Activated CD4-positive, alpha-beta T cell treated with anti-CD3 and anti-CD28 coated beads, Interleukin-2, amount 10 ng/mL, durations not matched to agents 7 days and 5 days (primary cell): ENCODE measurements at places on chromosomes 6 and 20. TPM values are rescaled to one million over a fixed set of nuclear protein-coding genes. Genes with fewer than 3 reads are reported as not detected.

The SMIM29 gene
- total RNA-seq = 22.4 TPM

The DLL1 gene
- 0.55 TPM for total RNA-seq

The HCRTR2 gene
- total RNA-seq = not detected

The ELOVL4 gene
- total RNA-seq = 0.79 TPM

The EDN1 gene
- 0.10 TPM for total RNA-seq

The SUMO4 gene
- total RNA-seq = 10.2 TPM

The PNLDC1 gene
- total RNA-seq = 0.30 TPM

The CGA gene
- total RNA-seq = not detected

- no peak for DNase-seq
Observed at GRCh38 chr6:52065621-52066020, 21.8 kb downstream of the PKHD1 start.

DNA sequence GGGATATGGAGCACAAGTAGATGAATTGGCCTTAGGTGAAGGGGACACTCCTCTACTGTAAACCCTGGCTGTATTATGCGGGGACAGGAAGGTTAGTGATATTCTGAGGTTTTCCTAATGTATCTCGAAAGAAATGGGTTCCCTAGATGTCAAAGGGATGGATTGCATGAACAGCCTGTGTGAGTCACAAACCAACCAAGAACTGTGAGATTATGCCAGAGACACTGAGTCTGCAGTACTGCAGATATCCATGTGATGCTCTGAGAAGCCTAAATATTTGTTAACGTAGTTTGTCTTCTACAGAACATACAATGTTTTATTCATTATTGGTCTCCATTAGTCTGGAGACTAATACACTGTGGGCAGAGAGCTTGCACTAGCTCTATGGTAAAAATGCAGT lies 182.2 kb downstream of the AKAP7 start:
- no peak for DNase-seq

DNA sequence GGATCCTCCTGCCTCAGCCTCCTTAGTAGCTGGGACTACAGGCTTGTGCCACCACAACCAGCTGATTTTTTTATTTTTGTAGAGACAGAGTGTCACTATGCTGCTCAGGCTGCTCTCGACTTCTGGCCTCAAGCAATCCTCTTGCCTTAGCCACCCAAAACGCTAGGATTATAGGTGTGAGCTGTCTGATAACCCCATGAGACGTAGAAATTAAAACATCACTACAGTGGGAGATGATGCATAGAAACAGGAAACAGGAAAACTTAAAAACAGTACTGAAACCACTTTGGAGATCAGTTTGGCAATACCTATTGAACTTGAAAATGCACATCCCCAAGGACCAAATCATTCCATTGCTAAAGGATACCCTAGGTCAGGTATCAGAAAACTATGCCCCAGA lies 10.8 kb downstream of the SENP6 start:
- no peak for DNase-seq

DNA sequence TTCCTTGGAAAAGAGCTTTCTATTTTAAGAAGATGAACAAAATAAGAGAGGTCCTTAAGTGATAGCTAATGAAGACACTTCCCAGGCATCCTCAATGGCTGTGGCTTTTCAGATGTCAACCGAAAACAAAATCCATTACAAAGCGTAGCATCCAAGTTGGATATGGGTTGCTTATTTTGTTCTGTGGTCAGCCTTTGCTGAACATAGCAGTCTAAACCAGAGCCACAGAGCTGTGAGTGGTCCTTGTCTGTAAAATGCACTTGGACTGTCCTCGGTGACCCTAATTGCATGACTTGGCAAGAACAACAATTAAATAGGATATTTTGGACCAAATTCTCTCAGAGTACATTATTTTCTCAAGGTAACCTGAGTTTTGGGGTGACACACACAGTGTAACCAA lies 10.4 kb upstream of the BFSP1 start:
- no peak for DNase-seq

GRCh38 chr6:163504984-163505640 lies 90.6 kb downstream of the QKI start:
- DNase-seq = no peak

GRCh38 chr6:23350752-23351453 lies 775.1 kb upstream of the NRSN1 start:
- DNase-seq = no peak

- DNase-seq = no peak
Observed at GRCh38 chr20:48024539-48024938, 239.3 kb upstream of the SULF2 start.

GRCh38 chr20:2283706-2284423 lies 11.9 kb upstream of the TGM3 start:
- no peak for DNase-seq

DNA sequence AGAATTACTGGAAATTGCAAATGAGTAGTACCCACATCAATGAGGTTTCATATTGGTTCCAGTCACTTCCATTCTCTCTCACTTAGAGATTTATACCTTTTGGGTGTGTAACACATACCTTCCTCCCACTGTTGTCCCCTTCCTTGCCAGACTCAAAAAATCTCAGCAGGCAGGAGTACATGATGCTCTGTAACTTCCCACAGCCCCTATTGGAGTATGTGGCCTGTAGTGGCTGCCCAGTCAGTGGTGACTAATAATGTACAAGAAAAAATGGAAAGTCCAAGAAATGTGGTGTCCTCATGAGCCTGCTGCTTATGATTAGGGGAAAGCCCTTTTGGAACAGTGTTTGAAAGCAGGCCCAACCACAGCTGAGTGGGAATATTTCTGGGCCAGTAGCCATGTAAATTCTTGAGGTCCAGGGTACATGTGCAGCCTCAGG lies 312.0 kb downstream of the ZFAND3 start:
- no peak for DNase-seq

- no peak for DNase-seq
Observed at GRCh38 chr6:100370265-100370664, 94.5 kb downstream of the SIM1 start.

GRCh38 chr6:146886587-146887446 lies 288.0 kb downstream of the ADGB start:
- no peak for DNase-seq

- no peak for DNase-seq
Observed at GRCh38 chr6:21220271-21220987, 373.1 kb upstream of the SOX4 start.

- DNase-seq = no peak
Observed at GRCh38 chr6:155061381-155061780, 66.3 kb downstream of the TIAM2 start.

DNA sequence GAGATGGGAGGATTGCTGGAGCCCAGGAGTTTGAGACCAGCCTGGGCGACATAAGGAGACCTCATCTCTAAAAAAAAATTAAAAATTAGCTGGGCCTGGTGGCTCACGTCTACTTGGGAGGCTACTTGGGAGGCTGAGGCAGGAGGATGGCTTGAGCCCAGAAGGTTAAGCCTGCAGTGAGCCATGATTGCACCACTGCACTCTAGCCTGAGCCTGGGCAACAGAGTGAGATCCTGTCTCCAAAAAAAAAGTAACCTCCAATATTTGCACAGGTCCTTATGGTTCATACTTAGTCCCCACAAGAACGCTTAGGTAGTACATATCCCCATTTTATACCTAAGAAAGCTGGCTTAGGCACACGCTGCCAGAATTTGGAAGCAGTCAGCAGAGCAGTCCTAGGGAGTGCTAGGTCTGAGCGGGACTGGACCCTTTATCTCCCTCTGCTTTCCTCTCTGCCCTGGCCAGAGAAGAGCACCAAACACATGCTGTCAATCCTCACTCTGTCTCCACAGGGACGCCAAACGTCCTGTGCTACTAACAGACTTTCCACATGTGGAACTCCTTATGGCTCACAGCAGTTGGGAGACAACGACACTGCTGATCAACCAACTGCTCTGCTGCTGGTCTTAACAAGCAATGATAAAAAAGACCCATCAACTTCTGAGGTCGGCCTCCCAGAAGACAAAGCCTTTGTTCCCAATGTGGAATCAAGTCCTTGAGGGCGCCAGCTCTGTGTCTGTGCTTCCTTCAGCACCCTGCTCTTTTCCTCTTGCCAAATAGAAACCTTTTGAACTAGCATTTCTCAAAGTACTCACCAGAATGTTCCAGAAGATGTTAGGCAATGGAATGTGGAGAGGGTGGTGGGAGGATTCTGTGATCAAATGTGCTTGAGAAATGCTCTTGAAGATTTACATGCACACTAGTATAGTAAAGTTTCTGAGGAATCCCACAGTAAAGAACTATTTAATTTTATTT lies 226.3 kb upstream of the DTNBP1 start:
- DNase-seq = no peak

DNA sequence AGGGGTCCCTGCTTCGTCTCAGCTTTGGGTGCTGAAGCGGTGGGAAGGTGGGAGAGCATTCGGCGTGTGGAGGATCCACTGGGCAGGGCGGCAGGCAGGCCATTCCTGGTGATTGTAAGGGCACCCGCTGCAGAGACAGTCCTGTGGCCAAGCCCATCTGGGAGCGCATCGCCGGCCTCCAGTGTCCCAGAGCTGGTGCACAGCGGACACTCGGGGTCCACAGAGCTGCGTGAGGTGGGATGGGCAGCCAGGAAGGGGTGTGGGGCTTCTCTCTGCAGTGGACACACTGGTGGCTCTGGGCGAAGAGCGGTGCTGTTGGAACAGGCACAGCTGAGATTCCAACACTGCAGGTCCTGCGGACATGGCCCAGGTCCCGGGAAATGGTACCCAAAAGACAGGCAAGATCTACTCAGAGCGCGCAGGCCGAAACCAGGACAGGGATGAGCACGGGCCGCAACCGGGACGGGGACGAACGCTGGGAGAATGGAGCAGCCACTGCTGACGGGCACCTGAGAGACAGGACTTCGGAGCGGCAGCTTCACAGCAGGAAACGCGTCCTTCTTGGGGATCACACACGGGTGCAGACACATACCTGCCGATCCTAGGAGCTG lies 188.2 kb downstream of the ERMARD start:
- DNase-seq = no peak

- no peak for DNase-seq
Observed at GRCh38 chr20:37521061-37521771, at the start of gene NNAT. Gene NNAT (plus strand): TSS chr20:37521250. CDS start chr20:37521332, 82 bp downstream.

- no peak for DNase-seq
Observed at GRCh38 chr20:49034070-49034732, 11.9 kb upstream of the CSE1L start.

- no peak for DNase-seq
Observed at GRCh38 chr6:123794190-123794589, 9.5 kb upstream of the NKAIN2 start.

GRCh38 chr6:127206531-127207095 lies 60.1 kb upstream of the RNF146 start:
- DNase-seq = no peak

DNA sequence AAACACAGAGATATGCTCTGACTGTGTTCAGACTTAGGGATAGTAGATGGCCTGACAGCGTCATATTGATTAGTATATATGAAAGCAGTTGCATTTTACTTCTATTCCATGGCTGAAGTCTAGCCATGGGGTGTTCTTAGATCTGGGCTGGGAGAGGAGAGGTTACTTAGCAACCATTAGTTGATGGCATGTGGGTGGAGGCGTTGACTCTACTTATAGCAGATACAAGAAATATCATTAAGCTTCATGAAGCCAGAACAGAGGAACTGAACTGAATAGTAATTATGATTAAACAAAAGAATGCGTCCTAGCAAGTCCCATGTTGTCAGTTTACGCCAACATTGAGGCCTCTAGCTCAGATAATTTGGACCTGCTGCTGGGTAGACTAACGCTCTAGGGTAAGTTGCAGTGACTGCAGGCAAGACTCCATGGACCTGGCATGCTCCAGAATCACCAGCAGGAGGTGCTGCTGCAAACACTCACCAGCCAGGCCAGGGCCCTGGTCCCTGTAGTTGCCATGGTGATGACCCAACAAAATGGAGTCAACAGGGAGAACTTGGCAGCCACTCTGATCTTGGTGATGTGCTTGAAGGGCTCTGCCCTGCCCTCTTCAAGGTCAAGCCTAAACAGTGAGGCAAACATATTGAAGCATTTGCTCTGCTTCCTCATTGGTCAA lies 477.3 kb downstream of the PREX1 start:
- no peak for DNase-seq

- DNase-seq = no peak
Observed at GRCh38 chr6:133236932-133237331, 4.2 kb upstream of the EYA4 start.

DNA sequence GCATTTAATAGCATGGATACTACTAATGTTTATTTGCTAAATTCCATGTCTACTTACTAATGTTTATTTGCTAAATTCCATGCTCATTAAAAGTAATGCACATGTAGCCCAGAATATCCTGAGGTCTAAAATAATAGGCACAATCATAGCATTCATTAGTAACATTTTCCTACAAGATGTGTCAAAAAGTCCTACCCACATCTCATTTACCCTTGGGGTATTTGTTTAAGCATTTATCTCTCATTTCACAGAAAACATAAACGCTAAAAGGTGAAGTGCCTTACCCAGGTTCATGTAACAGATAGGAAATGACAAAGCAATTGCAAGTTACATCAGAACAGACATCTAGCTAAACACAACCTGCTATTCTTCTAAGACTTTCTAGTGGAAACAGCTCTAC lies 457.1 kb downstream of the HACE1 start:
- no peak for DNase-seq

DNA sequence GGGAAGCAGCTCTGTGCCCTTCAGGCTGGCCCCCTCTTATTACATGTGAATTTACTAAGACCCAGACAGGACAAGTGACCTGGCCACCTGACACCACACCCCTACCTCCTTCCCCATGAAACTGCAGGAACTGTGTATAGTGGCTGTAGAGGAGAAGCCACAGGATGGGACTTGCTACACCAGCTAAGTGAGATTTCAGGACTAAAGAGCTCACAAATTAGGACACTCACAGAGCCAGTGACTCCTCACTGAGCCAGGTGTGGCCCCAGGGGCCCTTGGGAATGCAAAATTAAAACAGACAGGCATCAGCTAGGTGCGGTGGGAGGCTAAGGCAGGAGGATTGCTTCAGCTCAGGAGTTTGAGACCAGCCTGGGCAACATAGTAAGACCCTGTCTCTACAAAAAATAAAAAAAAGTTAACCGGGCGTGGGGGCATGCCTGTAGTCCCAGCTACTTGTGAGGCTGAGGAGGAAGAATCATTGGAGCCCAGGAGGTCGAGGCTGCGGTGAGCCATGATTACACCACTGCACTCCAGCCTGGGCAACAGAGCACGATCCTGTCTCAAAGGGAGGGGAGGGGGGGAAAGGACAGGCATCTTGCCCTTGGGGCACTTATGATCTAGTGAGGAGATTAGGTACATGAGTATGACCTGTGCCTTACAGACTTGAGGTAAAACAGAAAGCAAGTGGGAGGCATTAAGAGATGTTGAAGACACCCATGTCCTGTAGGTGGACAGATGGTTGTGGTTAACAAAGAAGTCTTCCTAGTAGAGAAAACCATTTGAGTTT lies 23.2 kb upstream of the SRF start:
- DNase-seq = no peak

GRCh38 chr6:155194399-155194798 lies 69.4 kb upstream of the CLDN20 start:
- no peak for DNase-seq

DNA sequence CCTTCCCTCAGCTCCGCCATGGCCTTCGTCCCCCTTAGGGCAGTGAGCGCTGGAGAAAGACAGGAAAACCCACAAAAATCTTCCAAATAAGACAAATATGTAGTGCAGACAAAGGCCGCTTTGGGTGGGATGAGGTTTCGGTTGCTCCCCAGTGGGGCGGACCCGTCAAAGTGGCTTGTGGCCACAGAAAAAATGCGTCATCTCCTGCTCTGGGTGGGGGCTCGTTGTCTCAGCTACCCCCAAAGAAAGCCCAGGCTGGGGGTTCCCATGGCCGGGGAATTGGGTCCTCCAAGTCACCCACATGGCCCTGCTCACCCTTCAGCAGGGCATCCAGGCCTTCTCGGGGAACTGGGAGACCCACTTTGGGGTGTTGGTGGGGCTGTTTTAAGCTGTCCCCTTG lies 21.9 kb upstream of the SCUBE3 start:
- no peak for DNase-seq
